ENCODE measurements at places on chromosomes 5 and 9.

- no peak for DNase-seq
These were observed 196.9 kb downstream of the TSSK1B start for GRCh38 chr5:113237893-113238292.

DNA sequence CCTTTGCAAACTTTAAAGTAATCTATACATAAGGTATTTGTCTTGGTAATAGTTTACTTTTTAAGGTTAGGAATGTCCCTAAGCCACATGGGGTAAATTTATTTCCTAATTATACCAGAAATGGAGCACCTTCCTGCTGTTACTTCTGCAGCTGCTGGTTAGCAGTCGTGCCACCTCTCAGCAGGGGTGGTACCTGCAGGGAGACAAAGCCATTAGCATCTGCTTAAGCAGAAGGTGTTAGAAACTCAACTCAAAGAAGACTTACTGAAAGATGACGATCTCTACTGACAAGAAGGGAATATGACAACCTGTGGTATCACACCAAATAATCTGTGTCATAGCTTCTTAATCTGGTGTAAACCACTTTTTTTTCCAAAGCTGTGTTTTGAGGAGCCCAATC, 173.7 kb downstream of the BRINP1 start:
- DNase-seq, result no peak

- no peak for DNase-seq
These were observed 257.9 kb downstream of the DOCK8 start for GRCh38 chr9:472479-473075.

DNA sequence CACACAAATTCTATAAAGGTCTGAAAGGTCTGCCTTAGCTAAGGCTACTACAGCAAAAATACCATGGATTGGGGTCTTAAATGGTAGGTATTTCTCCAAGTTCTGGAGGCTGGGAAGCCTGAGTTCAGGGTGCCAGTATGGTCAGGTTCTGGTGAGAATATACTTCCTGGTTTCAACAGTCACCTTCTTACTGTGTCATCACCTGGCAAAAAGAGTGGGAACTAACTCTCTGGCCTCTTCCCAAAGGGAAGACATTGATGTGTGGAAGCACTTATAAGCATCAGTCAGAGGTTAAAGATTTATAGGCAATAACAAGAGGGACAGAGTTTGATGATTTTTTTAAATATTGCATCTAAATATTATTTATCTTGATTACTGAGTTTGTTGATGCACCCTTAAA, 53.0 kb downstream of the ZNF622 start:
- DNase-seq, result no peak

GRCh38 chr5:112401924-112402323, 17.2 kb downstream of the EPB41L4A start:
- DNase-seq, result no peak

DNA sequence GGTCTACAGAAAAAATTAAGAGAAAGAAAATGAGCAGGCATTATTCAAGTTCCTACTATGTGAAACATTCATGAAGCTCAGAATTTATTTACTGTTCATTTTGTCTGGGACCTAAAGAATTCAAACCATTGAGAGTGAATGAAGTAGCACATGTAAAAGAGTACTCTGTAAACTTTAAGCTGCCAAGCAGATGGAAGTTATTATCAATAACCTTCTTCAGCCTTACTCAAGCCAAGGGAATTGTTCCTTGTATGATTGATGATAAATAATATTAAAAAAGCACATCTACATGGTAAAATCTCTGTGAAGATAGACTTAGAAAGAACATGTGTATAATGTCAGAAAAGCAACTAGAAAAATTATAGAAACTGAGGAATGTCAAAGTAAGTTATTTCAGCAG, 17.8 kb upstream of the GLIS3 start:
- DNase-seq, result no peak

DNA sequence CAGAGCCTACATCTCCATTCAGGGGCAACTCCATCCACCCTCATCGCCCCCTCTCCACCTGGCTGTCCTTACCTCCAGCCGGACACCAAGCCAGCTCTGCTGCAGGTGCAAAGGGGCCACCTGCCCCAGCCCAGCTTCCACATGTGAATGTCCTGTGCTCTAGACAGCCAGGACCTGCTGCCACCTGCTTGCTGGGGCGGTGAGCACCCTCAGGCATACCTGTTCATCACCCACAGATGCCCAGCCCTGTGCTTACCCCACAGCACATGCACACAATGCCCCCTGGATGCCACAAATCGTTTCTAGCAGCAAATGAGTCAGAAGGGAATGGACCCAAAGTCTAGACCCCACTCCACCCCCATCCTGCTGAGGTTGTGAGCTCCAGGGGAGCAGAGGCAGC, 13.3 kb upstream of the NKD2 start:
- no peak for DNase-seq

GRCh38 chr5:143889986-143890385, 78.0 kb downstream of the HMHB1 start:
- DNase-seq, result no peak

DNA sequence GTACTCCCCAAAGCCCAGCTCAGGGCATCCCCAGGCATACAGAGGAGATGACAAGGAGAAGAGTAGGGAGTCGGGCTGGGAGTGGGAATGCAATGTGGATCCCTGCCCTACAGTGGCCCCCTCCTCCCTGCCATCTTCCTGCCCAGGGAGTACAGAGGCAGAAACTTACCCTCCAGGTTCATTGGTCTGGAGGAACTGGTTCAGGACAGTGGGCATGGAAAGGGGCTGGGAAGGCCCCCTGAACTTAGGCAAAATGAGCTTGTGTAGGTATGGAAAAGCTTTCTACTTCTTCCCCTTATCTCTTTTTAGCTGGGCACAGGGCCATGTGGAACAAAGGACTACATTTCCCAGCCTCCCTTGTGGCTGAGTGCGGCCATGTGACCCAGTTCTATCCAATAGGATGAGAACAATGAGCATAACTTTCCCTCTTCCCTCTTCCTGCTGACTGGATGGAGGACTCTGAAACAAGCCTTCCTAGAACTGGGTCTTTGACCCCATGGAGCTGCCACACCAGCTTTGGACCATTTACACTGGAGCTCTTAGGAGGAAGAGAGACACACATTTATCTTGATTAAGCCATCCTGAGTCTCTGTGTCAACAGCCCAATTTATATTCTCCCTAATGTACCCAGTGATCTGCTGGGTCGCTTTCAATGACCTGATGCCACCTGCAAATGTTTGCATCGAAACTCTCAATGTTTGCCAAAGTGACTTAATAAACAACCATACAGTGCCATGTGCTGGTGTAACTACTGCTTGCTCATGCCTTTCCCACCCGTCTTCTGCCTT, 25.0 kb upstream of the HMCN2 start:
- DNase-seq, result no peak

- no peak for DNase-seq
These were observed 616 bp upstream of the TSPAN17 start for GRCh38 chr5:176646707-176647029.

DNA sequence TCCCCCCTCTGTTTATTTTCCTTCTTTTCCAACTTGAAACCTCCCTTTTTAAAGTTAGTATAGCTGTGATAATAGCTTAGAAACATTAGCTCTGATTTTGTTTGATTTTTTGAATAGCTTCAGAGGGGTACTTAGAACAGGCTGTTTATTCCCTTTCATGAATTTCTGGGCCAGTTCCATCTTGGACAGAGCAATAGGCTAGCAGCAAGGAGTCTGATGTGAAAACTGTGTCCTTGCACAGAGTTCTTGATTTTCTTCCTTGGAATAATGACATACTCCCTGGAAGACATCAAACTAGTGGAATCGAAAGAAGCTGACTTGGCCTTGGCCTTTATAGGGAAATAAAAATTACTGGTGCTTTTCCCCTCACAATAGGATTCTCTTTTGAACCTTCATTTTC, 32.9 kb downstream of the NTRK2 start:
- DNase-seq, result no peak

GRCh38 chr5:61184708-61185107, 22.4 kb upstream of the SMIM15 start:
- DNase-seq, result no peak

DNA sequence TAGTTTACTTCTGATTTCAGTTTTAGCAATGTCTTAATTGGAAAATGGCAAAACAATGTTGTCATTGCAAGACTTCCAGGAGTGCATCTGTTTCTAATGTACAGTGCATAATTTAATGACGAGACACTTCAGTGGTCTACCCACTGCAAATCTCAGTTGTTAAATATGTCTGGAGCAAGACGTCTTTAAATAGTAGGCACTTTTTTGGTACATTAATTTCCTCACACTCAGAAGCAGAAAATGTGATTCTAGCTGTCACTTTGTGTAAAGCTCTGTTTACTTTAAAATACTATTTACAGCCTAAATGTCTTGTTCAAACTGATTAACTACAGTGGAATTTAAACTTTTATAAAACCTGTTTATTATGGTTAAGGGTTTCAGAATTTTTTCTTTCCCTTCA, 815.5 kb downstream of the TLE1 start:
- no peak for DNase-seq

GRCh38 chr5:59843511-59844213, 49.9 kb downstream of the PDE4D start:
- no peak for DNase-seq

DNA sequence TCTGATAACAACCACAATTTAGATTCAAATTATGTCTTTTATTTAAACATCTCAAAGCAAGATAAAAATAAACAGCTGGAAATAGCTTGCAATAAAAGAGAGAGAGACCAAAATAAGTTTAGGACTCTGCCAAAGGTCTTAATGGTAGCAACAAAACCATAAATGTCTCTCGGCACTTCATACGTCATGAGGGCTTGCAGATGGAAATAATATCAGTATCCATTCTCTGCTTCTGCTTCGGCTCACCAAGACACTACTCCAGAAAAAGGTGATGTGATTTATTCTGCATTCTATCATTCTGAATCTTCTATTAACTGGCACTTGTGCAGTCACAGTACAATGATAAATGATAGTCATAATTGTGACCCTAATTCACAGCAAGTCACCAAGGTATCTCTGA, 56.1 kb downstream of the EBF1 start:
- no peak for DNase-seq

- no peak for DNase-seq
These were observed 131.3 kb downstream of the ZDHHC21 start for GRCh38 chr9:14561929-14562405.

DNA sequence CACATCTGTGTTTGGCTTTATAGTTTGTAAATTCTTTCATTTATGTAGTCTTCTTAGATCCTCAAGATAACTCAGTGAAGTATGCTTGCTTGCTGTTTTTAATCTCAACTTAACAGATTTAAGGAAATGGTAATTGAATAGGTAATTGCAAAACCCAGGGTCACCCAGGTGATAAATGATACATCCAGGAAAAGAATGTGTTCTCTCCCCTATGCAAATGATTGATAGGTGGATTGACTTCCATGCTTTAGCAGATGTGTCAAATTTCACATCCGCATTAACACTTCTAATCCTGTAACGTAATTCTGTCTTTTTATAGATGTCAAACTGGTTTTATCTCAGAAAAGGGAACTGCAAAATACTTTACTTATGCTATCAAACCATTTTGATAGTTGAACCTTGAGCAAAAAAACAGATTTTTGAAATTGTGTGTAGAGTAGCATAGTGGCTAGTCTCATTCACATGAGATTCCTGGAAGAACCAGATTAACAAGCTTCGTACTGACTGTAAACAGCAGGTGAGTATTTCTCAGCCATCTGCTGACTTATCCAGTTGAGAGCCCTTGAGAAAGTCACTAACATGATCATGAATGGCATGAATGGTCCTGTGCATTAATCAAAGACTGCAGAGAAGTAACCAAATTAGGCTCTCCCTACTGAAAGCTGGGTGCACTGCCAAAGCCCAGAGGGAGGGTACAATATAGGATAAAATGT, 86.7 kb upstream of the PAM start:
- no peak for DNase-seq

GRCh38 chr9:94875300-94876020, 149.0 kb downstream of the AOPEP start:
- DNase-seq, result no peak

DNA sequence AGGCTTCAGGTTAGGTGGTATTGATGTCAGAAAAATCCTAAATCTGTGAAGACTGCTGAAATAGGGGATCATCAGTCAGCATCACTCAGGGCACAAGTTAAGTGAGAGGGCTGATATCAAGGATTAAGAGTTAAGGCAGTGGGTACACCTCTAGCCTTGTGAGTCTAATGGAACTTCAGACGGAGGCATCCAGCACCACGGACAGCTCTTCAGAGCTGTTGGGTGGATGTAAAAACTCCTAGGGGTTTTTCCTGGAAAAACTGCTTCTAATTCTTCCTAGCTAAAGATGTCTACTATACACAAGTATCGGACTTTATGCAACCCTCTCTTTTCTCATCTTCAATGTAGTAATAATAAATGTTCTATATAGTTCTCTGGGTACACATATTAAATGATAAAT, 165.9 kb downstream of the SH3GL2 start:
- no peak for DNase-seq

DNA sequence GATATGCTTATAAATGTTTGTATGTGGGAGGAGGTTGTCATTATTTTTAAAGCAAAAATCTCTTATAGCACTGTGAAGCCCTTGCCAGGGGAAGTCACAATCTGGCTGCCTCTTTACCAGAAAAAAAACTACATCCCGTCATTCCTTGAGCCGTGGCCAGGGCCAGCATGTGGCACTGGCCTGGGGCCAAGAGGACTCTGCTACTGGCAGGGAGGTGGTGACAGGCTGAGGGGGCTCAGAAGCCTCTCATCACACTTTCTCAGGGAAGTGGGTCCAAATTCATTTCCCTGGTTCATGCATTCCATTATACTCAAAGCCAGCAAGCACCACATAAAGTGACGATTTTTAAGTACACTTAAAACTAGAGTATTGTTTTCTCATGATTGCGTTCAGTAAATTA, 457.3 kb downstream of the ZNF608 start:
- no peak for DNase-seq

- no peak for DNase-seq
These were observed 57.2 kb downstream of the WDR70 start for GRCh38 chr5:37436146-37436934.

GRCh38 chr5:136090319-136090718, 42.3 kb upstream of the SMAD5 start:
- no peak for DNase-seq

DNA sequence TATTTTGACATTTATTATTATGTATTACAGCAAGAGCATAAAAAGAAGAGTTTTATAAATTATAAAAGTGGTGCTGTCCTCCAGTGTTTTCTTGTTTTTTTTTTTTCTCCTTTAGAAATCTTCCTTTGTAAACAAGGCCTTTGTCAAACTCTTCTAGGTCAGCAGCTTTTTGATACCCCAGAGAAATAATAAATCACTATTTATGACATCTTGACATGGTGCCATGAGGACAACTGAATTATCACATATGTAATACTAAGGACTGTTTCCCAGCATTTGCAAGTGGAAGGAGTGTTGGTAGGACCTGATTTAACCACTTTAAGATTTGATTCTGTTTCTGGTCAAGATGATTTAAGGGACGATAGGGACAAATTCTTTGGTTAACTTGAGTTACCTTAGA, 4.6 kb downstream of the SMARCA2 start:
- DNase-seq, result no peak

DNA sequence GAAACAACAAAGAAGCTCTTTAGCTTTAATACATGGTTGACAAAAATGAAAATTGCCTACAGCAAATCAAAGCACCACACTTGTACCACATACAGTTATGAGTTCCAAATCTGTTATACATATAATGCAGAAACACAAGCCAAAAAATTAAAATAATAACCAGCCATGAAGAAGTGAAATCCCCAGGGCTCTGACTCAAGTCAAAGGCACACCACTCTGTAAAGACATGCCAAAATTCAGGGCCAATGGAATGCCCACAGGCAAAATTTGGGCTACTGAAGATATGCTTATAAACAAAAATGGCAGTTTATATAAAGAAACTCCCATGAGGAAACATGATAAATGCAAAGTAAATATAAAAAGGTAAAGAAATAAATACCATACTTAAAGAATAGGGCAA, 29.0 kb downstream of the THBS4 start:
- no peak for DNase-seq

GRCh38 chr5:83633285-83633684, 87.4 kb downstream of the HAPLN1 start:
- no peak for DNase-seq

All from stimulated activated CD4-positive, alpha-beta T cell treated with anti-CD3 and anti-CD28 coated beads, Interleukin-15, amount 100 ng/mL, for 1 hour (primary cell).